Vagina (tissue), 2 donors: ENCODE measurements at places on chromosomes 3 and 15.

- DNase-seq, result no peak
These were observed 54.5 kb upstream of the GOLGA6B start for GRCh38 chr15:72599855-72600464.

DNA sequence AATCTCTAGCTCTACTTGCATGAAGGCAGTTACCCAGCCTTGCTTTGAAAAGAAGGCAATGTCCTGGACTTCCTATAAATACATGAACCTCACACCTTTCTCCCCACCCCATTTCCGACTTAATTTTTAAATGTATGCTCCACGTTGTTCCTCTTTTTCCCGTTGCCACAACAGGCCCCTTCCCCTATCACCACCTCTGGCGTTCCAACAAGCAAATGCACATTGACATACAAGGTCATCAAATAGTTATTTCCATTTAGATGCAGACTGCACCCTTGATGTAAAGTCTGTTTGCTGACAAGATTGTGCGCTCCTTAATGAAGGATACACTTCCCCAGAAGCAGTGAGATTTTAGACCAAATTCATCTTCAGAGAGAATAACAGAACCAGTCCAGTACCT, 260.7 kb upstream of the UMPS start:
- DNase-seq, result no peak

GRCh38 chr3:60591267-60591666, 660.0 kb downstream of the FHIT start:
- no peak for DNase-seq

- no peak for DNase-seq
These were observed 11.0 kb downstream of the SHOX2 start for GRCh38 chr3:158095111-158095813.

- no peak for DNase-seq
These were observed 6.1 kb upstream of the LDHAL6B start for GRCh38 chr15:59200560-59200959.
